ENCODE measurements at places on chromosomes 5 and 9. TPM values are rescaled to one million over a fixed set of nuclear protein-coding genes. Genes with fewer than 3 reads are reported as not detected.

DNA sequence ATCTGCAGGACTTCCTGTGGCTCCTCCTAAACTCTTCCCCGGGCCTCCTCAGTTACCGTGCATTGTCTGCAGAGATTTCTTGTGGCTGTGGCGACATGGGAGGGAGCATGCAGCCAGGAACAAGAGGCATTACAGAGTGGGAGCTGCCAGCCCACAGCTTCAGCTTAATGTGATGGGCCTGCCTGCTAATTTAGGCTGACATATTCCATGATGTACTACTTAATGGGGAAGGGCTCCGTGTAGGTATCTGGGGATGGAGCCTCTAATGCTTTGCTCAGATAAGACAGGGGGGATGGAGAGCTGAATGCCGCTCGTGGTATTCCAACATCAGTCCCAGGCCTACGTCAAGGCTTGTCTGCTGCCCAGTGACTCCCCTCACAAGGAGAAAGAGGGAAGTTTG is 137.6 kb upstream of the GPR151 start:
- no peak for DNase-seq

DNA sequence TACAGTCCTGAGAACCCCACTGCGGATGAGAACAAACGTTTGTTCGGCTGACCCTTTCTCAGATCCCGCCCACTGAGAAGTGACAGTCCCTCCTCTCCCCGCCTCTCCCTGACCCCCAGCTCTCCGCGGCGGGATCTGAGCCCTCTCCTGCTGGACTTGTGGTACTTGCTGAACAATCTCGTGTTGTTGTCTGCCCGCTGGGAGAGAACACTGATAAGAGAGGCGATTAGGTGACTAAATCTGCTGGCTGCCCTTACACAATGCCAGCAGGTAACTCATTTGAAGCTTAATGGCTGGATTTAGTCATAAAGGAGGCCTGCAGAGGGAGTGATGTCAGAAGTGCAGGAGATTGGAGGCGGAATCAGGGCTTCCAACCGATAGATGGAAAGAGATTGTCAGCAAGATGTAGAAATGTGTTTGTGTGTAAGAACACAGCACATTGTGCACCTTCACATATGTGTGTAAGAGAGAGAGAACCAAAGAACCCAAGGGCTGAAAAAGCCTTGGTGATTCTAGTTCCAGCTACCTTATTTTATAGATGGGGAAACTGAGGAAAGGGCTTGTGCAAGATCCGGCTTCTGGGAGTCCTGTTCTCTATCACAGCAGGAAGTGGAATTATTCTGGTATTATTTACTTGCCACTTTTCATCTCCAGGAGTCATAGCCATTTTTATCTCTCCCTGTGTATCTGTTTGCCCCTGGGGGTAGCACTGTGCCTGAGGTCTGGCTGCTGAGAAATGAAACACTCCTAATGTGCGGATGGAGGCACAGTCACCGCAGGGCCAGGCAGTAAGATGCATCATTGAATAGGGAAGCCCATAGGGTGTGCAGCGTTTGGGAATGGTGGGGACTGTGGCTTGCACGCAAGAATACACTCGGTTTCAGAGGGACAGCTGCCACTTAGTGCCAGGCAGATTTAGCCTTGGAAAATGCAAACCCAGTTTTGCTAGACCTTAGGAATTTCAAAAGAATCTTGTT is 203.7 kb upstream of the MSX2 start:
- peak; percentile 60 for DNase-seq

DNA sequence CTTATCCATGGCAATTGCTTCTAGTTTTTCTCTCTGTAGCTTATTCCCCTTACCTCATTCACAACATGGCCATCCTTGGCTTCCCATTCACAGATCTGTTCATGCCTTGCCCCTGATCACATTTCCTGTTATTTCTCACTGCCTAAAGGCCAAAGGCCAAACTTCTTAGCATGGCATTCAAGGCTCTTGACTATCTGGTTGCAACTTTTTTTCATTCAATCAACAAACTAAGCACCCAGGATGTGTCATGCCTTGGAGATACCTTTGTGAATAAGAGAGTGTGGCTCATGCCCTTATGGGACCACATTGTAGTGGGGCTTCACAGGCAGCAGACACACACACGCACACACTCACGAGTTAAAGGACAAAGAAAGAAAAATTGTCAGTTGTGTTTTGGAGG is 27.6 kb downstream of the FGF1 start:
- no peak for DNase-seq

- DNase-seq = no peak
Observed at GRCh38 chr5:160434022-160434531, 12.4 kb downstream of the PTTG1 start.

DNA sequence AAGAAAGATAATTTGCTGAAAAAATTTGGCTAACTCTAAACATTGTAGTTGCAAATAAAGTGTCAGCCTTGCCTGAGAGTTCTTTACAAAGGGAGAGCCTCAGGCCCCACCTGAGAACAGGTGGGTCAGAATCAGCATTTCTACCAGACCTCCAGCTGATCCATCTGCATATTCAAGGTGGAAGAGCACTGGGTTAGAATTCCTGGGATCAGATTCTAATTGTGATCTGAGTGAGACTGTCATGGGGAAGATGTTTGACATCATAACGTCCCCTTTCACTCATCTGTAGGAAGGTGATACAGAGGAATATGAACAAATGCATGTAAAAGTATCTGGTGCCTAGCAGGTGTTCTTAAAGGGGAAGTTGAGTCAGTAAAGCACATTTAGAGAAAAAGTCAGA is 54.6 kb downstream of the FBXL7 start:
- no peak for DNase-seq

DNA sequence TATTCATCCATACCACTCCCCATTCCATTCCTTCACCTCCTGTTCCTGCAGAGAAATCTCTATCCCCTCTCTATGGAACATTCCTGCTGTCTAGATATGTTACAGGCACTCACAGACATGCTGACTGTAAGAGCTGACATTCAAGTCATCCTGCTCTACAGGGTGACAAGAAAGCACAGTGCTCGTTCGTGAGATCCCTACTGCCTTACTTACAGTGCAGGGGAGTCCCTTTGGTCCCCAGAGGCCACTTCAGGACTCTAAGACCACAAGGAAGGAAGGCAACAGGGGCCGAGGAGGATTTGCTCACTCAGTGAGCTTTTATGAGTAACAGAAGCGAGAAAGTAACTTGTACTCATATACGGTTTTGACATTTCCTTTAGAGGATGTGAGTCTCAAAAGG is 110.5 kb downstream of the GAS1 start:
- DNase-seq = no peak

DNA sequence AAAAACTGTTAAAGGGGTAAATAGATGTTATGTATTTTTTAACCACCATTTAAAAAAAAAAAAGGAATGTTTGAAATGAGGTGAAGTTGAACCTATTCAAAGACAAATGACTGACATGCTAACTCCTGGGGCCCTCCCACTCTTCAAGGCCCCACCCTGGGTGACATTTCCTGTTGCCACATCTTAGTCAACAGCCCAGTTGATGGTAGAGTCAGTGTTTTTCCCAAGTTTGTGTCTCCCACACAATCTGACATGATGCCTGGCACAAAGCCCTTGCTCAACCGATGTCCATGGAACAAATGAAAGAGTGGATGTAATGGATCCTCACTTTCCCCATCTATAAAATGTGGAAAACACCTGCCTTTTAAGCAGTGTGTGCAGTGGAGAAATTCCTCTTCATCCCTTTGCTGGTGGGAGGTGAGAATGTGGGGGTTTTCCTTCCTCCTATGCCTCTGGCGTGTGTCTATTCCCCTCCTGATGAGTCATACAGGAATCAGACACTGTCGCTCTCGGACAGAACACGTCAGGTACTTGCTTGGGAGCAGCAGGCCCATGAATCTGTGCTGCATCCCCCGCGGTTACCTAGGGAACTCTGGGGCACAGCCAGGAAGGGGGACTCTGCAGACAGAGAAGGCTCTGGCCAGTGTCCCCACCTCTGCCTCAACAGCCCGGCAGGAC is 13.7 kb upstream of the ADRA1B start:
- no peak for DNase-seq

GRCh38 chr5:150255659-150256409 is 33.7 kb downstream of the CAMK2A start:
- no peak for DNase-seq

GRCh38 chr5:176183321-176184074 is 54.7 kb upstream of the SIMC1 start:
- DNase-seq = no peak

Gene ADGRD2
- total RNA-seq = not detected

Gene ANKDD1B
- not detected for total RNA-seq

Gene PTGS1
- total RNA-seq = 2.1 TPM

Gene ANKRD34B
- not detected for total RNA-seq

Gene AQP7
- 29.7 TPM for total RNA-seq

Gene IFNA2
- not detected for total RNA-seq

Gene MEIKIN
- 39.2 TPM for total RNA-seq

Measured in body of pancreas (tissue), 4 donors.